ENCODE measurements at places on chromosomes 13 and 19. TPM values are rescaled to one million over a fixed set of nuclear protein-coding genes. Genes with fewer than 3 reads are reported as not detected.

The CYP2A6 gene
- total RNA-seq: 0.23 TPM

The WDR88 gene
- total RNA-seq: not detected

The ZNF536 gene
- 39.0 TPM for total RNA-seq

The ADAT3 gene
- 2.1 TPM for total RNA-seq

The ZNF69 gene
- 22.1 TPM for total RNA-seq

The SELENOV gene
- not detected for total RNA-seq

The IZUMO4 gene
- total RNA-seq: 8.5 TPM

The MAMSTR gene
- total RNA-seq: 1.6 TPM

The C13orf42 gene
- total RNA-seq: 0.23 TPM

The ZNF582 gene
- 6.7 TPM for total RNA-seq

The ADGRE3 gene
- not detected for total RNA-seq

The EBPL gene
- 28.6 TPM for total RNA-seq

The ZNF724 gene
- total RNA-seq: 20.5 TPM

The NTF4 gene
- not detected for total RNA-seq

The PLPPR2 gene
- total RNA-seq: 66.7 TPM

The SIGLEC10 gene
- 3.0 TPM for total RNA-seq

The SMIM17 gene
- total RNA-seq: 117 TPM

The RAB3A gene
- 72.0 TPM for total RNA-seq

The SYDE1 gene
- total RNA-seq: 3.9 TPM

The KCTD4 gene
- total RNA-seq: 13.4 TPM

The IGFL2 gene
- 0.92 TPM for total RNA-seq

The SIGLEC8 gene
- total RNA-seq: 2.3 TPM

The MIA gene
- 1.6 TPM for total RNA-seq

The FLT3 gene
- 4.8 TPM for total RNA-seq

The MBD3L2 gene
- total RNA-seq: not detected

The TMIGD2 gene
- 1.4 TPM for total RNA-seq

The LSR gene
- total RNA-seq: 2.5 TPM

The MLLT1 gene
- total RNA-seq: 27.0 TPM

The COL4A1 gene
- total RNA-seq: 91.6 TPM

The GTF2F1 gene
- total RNA-seq: 43.6 TPM

The SBK3 gene
- total RNA-seq: not detected

The ZNF229 gene
- 25.8 TPM for total RNA-seq

Measured in diencephalon (tissue), 1 donor.